Kidney (tissue), 22 donors: ENCODE measurements at places on chromosomes 2 and 18. TPM values are rescaled to one million over a fixed set of nuclear protein-coding genes. Genes with fewer than 3 reads are reported as not detected.
A peak's percentile ranks its signal among the peaks of the same experiment; 100 is the strongest.

DNA sequence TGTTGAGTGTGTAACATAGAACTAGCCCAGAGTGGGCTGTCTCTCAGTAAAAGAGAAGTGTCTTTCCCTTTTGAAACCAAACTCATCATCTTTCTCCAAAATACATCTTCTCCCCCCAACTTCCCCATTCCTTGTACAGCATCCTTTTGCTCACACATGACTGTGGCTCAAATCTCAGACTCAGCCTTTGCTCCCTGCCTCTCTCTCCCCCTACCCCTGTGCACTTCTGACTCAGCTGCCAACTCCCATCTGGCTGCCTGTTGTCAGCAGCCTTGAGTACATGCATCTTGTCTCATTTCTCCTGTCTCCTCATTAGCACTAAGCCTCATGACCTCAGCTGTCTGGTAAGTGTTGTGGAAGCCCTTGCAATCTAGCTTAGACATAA lies 18.1 kb upstream of the MGAT4A start:
- no peak overlapping the region for H3K4me3 ChIP-seq
- no peaks in the 10 kb centered on the region for H3K27me3 ChIP-seq
- DNase-seq, result no peak
- no peak overlapping the region for H3K27ac ChIP-seq
- H3K4me1 ChIP-seq, result no peaks in the 10 kb centered on the region

GRCh38 chr2:50513724-50514123 lies 518.2 kb downstream of the NRXN1 start:
- H3K4me3 ChIP-seq, result no peak overlapping the region
- DNase-seq, result no peak
- no peaks in the 10 kb centered on the region for H3K4me1 ChIP-seq
- H3K36me3 ChIP-seq, result no peaks in the 10 kb centered on the region

The MERTK gene
- 32.2 TPM for total RNA-seq

DNA sequence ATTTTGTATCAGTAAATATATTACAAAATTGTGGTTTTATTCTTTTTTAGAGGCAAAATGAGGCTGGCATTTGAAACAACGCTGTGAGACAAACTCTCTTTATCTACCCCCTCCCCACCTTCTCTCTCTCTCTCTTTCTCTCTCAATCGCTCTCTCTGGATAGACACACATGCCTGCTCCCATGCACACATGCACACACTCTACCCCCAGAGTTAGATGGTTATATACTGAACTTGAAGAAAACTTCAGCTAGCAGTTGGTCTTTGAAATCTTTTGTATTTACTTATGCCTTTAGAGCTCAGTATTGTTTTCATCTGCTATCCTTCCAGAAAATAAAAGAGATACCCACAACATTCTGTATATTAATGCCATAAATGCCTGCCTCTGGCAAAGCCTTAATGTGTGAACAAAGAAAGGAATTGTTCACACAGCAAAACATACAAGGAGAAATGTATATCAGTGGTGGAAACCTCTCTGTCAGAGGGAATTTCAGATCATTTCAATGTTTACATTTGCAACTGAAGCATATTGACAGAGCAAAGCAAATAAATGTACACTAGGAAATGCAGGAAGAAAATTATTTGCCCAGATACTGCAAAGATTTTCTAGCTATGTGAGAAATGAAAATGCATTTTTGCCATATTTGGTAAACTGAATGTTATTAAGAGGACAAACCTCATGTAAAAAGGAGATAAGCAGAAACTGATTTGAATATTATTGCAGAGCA lies 217.0 kb upstream of the UBE2E3 start:
- no peak overlapping the region for H3K27ac ChIP-seq
- H3K4me1 ChIP-seq, result no peaks in the 10 kb centered on the region
- H3K36me3 ChIP-seq, result no peaks in the 10 kb centered on the region
- no peak overlapping the region for H3K4me3 ChIP-seq
- no peak for DNase-seq

- no peak overlapping the region for H3K4me3 ChIP-seq
- H3K27ac ChIP-seq, result no peak overlapping the region
- no peaks in the 10 kb centered on the region for H3K36me3 ChIP-seq
- H3K4me1 ChIP-seq, result no peaks in the 10 kb centered on the region
Observed at GRCh38 chr2:231317579-231317978, 77.9 kb upstream of the B3GNT7 start.

The MDH1 gene
- total RNA-seq, result 147 TPM

The ERBB4 gene
- 152 TPM for total RNA-seq

GRCh38 chr2:54624591-54625071 lies 98.8 kb upstream of the EML6 start:
- peak overlapping the region; percentile 78 for H3K27ac ChIP-seq
- H3K4me3 ChIP-seq, result no peak overlapping the region
- no peak for DNase-seq

DNA sequence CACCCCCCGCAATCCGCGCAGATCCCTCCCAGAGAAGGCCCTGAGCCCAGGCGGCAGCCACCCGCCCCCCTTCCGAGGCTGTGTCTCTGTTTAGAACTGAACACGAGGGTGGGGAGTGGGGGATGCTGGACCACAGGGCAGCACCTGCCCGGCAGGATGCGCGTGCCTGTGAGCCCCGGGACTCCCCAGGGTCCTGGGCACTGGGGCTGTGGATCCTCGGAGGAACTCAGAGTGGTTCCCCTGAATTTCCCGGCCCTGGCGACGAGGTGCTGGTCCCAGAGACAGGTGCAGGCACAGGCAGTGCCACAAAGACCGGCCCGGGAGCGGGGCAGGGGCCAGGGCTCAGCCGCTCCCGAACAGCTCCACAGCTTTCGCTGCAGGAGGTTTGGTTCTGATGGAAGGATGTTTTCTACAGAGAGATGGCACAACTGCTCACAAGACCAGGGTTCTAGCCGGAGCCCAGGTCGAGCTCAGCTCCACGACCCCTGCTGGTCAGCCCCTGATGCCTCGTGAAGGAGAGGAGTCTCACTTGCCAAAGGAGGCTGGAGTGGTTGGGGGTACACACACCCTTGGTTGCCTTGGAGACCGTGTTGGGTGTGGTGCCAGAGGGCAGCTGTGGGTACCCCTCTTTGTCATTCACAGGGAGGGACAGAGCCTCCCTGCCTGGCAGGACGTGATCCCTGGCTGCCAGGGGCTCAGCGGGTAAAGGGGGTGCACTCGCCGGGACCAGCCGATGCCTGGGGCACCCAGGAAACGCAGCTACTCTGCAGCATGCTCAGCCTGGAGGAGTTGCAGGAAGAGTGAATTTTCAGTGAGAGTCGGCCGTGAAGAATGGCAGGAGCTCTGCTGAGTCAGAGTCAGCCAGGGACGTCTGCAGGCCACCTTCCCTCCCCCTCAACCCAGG lies 4.4 kb upstream of the NEU4 start:
- no peak for DNase-seq
- H3K27ac ChIP-seq, result no peak overlapping the region
- H3K4me1 ChIP-seq, result peaks cover 6% of the 10 kb centered on the region

GRCh38 chr2:200259577-200259957 lies 46.9 kb upstream of the SPATS2L start:
- no peaks in the 10 kb centered on the region for H3K4me1 ChIP-seq
- no peak overlapping the region for H3K4me3 ChIP-seq
- no peaks in the 10 kb centered on the region for H3K27me3 ChIP-seq
- DNase-seq, result no peak
- H3K27ac ChIP-seq, result no peak overlapping the region

GRCh38 chr18:74745633-74746403 lies 148.1 kb downstream of the ZNF407 start:
- no peaks in the 10 kb centered on the region for H3K27me3 ChIP-seq
- H3K4me1 ChIP-seq, result no peaks in the 10 kb centered on the region
- no peaks in the 10 kb centered on the region for H3K36me3 ChIP-seq
- no peak overlapping the region for H3K27ac ChIP-seq
- no peak for DNase-seq
- no peak overlapping the region for H3K4me3 ChIP-seq

GRCh38 chr2:121532347-121532766 lies 1.7 kb downstream of the RNU4ATAC start:
- no peak overlapping the region for H3K4me3 ChIP-seq
- H3K27me3 ChIP-seq, result no peaks in the 10 kb centered on the region
- peaks cover 19% of the 10 kb centered on the region for H3K4me1 ChIP-seq
- no peak overlapping the region for H3K27ac ChIP-seq
- no peak for DNase-seq

DNA sequence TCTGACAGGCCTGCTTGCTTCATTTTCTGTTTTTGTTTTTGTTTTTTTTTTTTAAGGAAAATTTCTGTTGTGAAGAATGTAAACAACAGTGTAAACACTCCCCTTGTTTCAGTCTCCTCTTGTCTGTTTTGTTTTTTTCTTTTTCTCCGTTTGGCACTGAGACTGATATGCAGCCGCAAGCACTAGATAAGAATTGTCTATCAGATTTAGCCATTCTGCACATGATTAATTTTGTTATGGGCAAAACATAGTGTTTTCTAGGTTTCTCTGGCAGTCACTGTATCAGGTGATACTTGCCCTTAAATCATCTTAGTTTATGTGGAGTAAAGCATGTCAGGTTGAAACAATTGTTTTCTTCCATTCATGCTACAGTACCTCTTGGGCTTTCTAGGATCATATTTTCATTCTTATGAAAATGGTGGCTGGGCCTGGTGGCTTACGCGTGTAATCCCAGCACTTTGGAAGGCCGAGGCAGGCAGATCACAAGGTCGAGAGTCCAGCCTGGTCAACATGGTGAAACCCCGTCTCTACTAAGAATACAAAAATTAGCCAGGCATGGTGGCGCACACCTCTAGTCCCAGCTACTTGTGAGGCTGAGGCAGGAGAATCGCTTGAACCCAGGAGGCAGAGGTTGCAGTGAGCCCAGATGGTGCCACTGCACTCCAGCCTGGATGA lies 12.9 kb upstream of the RBMS1 start:
- H3K36me3 ChIP-seq, result no peaks in the 10 kb centered on the region
- no peak overlapping the region for H3K4me3 ChIP-seq
- no peak for DNase-seq
- no peaks in the 10 kb centered on the region for H3K27me3 ChIP-seq
- H3K4me1 ChIP-seq, result no peaks in the 10 kb centered on the region
- no peak overlapping the region for H3K27ac ChIP-seq

- DNase-seq, result no peak
- H3K4me3 ChIP-seq, result no peak overlapping the region
- H3K27ac ChIP-seq, result no peak overlapping the region
- no peaks in the 10 kb centered on the region for H3K27me3 ChIP-seq
- H3K36me3 ChIP-seq, result no peaks in the 10 kb centered on the region
Observed at GRCh38 chr2:137879121-137879520, 85.2 kb upstream of the HNMT start.

DNA sequence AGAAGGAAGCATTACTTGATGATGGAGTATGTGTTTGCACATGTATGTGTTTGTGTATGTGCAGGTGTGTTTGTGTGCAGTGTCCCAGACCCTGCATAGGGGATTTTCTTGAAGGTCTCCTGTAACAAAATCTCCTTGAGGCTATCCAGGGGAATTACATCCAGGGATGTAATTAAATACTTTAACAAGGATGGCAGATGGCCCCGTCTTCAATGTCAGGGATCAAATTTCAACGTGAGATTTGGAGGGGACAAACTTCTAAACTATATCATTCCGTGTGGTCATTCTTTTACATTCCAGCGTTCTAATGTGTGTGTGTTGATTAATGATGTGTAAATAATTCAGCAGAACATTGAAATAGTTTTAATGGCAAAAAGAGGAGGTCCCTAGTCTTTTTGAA lies 3.3 kb downstream of the UGT1A9 start:
- H3K4me1 ChIP-seq, result peaks cover 2% of the 10 kb centered on the region
- DNase-seq, result no peak
- H3K27me3 ChIP-seq, result no peaks in the 10 kb centered on the region
- peak overlapping the region; percentile 83 for H3K4me3 ChIP-seq
- H3K27ac ChIP-seq, result peak overlapping the region; percentile 16
- no peaks in the 10 kb centered on the region for H3K36me3 ChIP-seq

GRCh38 chr18:49226243-49227000 lies 234.0 kb downstream of the DYM start:
- no peaks in the 10 kb centered on the region for H3K27me3 ChIP-seq
- no peak overlapping the region for H3K4me3 ChIP-seq
- H3K4me1 ChIP-seq, result no peaks in the 10 kb centered on the region
- no peak overlapping the region for H3K27ac ChIP-seq
- DNase-seq, result peak; percentile 20
